ENCODE measurements at places on chromosomes 3 and 15.

- H3K27ac ChIP-seq: peak overlapping the region; percentile 84
- peak; percentile 48 for DNase-seq
- peaks cover 10% of the 10 kb centered on the region for H3K36me3 ChIP-seq
- H3K4me1 ChIP-seq: peaks cover 42% of the 10 kb centered on the region
- H3K27me3 ChIP-seq: peaks cover 40% of the 10 kb centered on the region
These were observed 1.0 kb downstream of the EOMES start for GRCh38 chr3:27720899-27721716.

DNA sequence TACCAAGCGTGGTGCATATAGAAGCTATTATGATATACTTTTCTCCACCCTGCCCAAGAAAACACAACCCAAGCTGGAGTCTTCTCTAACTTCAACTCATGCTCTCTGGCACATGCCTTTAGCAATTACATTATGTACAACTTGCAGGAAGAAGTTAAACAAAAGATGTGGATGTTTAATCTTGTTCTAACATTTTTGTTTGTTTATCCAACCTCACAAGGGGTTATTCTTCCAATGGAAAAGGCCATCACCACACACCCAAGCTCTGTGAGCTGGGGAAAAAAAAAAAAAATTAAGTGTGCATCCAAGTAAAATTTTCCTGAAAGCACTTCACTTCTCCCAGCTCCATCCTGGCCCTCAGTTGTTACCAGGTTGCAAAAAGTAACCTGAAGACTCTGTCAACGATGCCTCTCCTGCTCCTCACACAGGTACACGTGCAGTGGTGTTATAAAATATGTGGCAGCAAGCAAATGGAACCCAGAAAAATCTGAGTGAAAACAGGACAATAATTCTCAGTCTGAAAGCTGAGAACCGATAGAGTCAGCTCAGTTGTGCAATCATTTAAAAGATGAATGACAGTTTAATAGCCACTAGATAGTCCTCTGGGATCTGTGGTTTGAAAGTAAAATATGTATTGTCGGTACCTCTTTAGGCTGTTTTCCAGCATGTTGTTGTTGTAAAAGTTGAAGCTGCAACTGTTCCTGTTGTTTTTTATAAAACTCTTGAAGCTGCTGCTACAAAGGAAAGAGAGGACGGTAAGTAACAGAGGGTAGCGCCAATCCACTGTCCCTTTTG, 531.4 kb downstream of the FOXP1 start:
- no peak overlapping the region for H3K27ac ChIP-seq
- no peaks in the 10 kb centered on the region for H3K27me3 ChIP-seq
- DNase-seq: no peak
- no peak overlapping the region for H3K4me3 ChIP-seq
- H3K4me1 ChIP-seq: peaks cover 54% of the 10 kb centered on the region

GRCh38 chr15:69758810-69759790, 306.5 kb downstream of the RPLP1 start:
- peak overlapping the region; percentile 88 for H3K27ac ChIP-seq
- H3K27me3 ChIP-seq: peaks cover 15% of the 10 kb centered on the region
- peaks cover 82% of the 10 kb centered on the region for H3K4me1 ChIP-seq
- DNase-seq: peak; percentile 96
- H3K36me3 ChIP-seq: peaks cover 37% of the 10 kb centered on the region
- H3K4me3 ChIP-seq: peak overlapping the region; percentile 59

DNA sequence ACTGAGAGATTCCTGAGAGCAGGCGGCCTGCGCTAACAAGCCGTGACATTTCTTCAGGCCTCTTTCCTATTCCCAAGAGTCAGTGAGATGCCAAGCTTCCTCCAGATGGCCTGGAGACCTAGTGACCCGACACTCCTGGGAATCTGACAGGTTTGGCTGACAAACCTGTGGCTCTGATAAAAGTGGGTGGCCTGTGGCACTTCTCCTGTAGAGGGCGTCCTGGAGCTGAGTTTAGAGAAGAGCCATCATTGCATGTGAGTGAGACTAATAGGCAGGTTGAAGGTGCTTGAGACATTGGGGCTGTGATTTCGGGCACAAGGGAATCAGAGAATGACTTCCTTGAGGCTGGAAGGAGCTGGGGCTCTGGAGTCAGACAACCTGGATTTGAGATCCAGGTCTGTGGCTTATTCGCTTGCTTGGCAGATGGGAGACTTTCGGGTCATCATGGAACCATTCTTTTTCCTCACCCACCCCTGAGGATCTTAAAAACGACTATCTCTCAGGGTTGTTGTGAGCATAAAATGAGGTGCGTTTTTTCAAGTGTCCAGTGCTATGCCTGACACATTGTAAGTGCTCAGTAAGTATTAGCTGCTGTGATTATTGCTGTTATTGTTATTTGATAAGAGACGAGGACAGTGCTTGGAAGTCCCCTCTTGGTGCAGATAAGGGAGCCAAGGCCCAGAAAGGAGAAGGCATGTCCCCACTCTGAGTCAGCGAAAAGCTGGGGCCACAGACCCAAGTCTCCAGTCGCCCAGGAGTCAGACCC, 77.2 kb downstream of the SCN10A start:
- no peaks in the 10 kb centered on the region for H3K4me1 ChIP-seq
- H3K27me3 ChIP-seq: peaks cover 19% of the 10 kb centered on the region

GRCh38 chr3:113136071-113136470, 75.3 kb upstream of the BOC start:
- H3K4me3 ChIP-seq: no peak overlapping the region
- DNase-seq: no peak
- H3K27me3 ChIP-seq: no peaks in the 10 kb centered on the region
- no peaks in the 10 kb centered on the region for H3K36me3 ChIP-seq
- H3K27ac ChIP-seq: no peak overlapping the region
